ENCODE measurements at places on chromosomes 12 and 14. TPM values are rescaled to one million over a fixed set of nuclear protein-coding genes. Genes with fewer than 3 reads are reported as not detected.

Gene GRIN2B
- total RNA-seq: not detected

Gene ABCD2
- not detected for total RNA-seq

GRCh38 chr12:101592921-101593320, 1.9 kb upstream of the MYBPC1 start:
- no peaks in the 10 kb centered on the region for H3K27me3 ChIP-seq
- no peaks in the 10 kb centered on the region for H3K36me3 ChIP-seq
- peaks cover 6% of the 10 kb centered on the region for H3K4me1 ChIP-seq
- H3K4me3 ChIP-seq: no peak overlapping the region

Gene CCT2
- total RNA-seq: 266 TPM

DNA sequence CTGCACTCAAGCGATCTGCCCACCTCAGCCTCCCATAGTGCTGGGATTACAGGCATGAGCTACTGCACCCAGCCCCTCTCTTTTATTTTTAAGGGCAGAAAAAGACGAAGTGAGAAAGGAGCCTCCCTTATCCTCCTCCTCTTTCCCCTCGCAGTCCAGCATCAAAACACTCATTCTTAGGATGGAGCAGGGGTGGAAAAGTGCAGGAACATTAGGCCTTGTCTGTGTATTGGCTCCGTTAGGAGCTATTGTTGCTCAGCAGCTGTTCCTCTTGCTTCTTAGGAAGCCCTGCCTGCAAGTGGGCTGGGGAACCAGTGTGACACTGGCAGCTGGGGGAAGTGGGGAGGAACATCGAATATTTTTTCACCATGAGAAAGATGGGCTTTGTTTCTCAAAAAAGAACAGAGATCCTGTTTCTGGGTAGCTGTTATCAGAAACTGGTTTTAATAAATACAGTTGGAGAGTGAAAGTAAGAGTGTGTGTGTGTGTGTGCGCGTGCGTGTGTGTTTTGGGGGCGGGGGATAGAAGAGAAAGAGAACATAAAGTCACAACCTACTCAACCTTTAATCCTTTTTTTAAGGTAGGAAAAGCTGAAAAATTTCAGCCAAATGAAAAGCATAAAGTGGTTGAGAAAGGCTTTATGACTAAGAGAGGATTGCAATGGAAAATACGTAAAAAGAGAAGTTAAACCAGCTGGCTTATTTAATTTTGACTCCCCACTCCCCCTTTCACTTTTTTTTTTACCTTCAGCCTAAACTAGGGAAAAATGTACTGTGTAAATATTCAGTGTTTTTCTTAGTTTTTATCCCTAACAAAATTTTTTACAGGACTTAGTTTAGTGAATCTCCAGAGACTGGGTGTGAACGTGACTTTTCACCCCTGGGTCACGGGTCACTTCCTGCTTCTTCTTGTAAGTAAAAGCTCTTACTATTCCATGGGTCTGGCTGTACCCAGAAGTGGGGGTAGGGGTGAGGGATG, 197.2 kb upstream of the PLEKHG7 start:
- no peaks in the 10 kb centered on the region for H3K27me3 ChIP-seq
- peak overlapping the region; percentile 83 for H3K27ac ChIP-seq
- H3K4me1 ChIP-seq: peaks cover 45% of the 10 kb centered on the region
- H3K36me3 ChIP-seq: no peaks in the 10 kb centered on the region
- DNase-seq: no peak

GRCh38 chr12:15726027-15726877, 62.9 kb downstream of the EPS8 start:
- DNase-seq: no peak
- H3K27me3 ChIP-seq: no peaks in the 10 kb centered on the region
- H3K27ac ChIP-seq: peak overlapping the region; percentile 48
- no peaks in the 10 kb centered on the region for H3K36me3 ChIP-seq
- H3K4me3 ChIP-seq: no peak overlapping the region

DNA sequence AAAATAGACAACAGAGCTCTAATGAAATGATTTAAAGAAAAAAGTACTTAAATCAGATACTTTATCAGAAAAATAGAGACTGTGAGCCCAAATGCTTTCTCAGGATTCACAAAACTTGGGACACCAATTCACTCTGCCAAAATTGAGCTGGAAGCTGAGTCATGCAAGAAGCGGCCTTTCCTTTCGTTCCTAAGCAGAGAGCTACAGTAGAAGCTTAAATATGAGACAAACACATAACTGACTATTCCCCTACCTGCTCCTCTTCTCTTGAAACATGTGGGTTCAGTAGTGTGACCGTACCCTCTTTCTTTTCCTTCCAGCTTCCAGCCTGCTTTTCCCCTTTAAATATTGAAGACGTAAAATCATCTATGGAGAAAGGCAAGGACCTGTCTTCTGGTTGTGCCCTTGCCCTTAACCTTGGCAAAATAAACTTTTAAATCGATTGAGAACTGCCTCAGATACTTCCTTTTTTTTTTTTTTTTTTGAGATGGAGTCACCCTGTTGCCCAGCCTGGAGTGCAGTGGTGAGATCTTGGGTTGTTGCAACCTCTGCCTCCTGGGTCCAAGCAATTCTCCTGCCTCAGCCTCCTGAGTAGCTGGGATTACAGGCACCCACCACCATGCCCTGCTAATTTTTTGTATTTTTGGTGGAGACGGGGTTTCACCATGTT, 4.4 kb upstream of the SDS start:
- H3K27ac ChIP-seq: no peak overlapping the region
- peaks cover 3% of the 10 kb centered on the region for H3K4me1 ChIP-seq
- no peaks in the 10 kb centered on the region for H3K36me3 ChIP-seq
- no peak overlapping the region for H3K4me3 ChIP-seq

Gene SLC25A21
- total RNA-seq: 3.1 TPM

Data from progenitor cell of endocrine pancreas (in vitro differentiated cells).